ENCODE measurements at places on chromosomes 11 and 22.

DNA sequence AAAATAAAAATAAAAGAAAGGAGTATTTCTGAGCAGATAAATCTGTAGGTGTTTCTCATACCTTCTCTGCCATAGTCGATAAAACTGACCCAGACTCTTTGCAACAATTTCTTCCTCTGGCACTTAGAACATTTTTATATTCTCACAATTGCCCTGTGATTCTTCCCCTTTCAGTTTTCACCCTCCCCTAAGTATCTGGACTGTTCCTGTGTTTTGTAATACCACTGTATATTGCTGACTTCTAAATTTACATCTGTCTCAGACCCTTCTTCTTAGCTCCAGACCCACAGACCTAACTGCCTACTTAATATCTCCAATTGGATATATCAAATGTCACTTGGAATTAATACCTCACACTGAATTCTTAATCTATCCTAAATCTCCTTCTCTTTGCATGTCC, 133.4 kb upstream of the DDI1 start:
- DNase-seq, result no peak

DNA sequence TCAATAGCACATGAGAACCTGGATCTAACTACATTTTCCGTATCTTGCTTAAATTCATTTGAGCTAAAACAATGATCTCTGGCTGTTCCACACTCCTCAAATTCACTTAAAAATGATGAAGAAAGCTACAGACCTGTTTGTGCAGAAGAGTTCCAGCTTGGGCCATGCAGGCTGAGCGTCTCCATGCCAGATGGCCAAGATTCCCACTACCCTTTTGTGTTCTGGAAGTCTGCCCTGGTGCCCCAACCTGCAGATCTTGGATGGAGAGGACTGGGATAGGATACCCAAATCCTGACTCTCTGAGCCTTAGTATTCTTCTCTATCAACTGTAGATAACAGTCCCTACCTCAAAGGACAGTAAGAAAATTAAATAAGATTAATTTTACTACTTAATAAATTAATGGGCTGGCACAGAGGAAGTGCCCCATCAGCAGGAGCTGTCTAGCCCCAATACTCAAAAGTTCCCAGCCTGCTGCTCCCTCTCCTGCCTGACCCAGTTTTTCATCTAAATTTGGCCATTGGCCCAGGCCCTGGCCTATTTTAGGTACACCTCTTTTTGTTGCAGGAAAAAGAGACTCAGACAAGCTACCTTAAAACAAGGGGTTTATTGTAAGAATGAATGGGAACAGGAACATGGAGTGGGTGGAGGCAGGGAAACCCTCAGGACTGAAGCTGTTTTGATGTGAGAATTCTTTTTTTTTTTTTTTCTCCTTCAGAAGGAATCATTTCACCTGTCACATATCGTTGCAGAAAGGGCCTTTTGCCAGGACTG, 81.4 kb upstream of the GRK3 start:
- DNase-seq, result no peak

DNA sequence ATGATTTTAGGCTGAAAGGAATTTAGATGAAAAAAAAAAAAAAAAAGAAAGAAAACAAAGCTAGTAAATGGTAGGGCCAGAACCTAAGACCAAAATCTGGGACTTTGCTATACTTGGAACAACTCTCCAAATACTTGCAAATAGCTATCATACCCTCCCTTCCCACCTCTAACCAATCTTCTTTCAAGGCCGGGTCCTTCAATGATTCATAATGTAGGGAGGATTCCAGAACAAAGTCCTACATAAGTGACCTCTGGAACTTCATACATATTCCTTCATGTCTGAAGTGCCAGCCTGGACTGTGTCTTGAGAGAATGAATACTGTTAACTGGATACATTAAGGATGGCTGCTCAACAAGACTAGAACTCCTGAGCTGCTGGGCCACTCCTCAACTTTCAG, 9.9 kb downstream of the STK33 start:
- no peak for DNase-seq

- DNase-seq, result no peak
Measured at GRCh38 chr11:32141745-32142546, 51.1 kb downstream of the RCN1 start.

- DNase-seq, result no peak
Measured at GRCh38 chr22:28728621-28729313, 12.9 kb downstream of the CHEK2 start.

DNA sequence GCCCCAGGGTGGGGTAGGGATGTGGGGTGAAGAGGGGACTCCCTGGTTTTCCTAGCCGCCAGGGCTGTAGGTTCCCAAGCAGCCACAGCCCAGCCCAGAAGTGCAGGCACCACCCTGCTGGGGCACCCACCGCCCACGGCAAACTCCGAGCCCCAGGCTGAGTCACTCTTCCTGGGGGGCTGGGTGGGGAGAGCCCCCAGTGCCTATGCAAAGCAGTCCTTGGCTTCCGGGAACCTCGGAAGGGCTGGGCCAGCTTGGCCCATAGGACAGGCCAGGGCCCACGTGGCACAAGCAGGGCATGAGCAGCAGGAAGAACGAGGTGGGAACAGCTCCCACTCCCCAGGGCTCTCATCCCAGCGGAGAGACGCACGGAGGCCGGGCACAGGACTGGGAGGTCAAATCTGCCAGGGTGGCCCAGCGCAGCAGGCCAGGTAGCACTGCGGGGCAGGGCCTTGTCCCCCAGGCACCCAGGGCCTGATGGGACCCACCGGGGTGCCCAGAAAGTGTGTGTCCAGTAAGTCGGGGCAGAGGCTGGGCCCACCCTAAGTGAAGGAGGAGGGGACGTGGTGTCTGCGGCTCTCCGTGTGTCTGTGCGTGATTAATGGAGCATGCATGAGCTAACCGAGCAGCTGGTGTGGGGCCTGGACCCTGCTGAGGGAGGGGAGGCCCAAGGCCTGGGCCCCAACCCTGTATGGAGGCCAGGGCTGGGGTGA, 4.6 kb upstream of the IL17REL start:
- no peak for DNase-seq

- peak; percentile 44 for DNase-seq
Measured at GRCh38 chr11:112355726-112356125, 95.1 kb upstream of the PLET1 start.

DNA sequence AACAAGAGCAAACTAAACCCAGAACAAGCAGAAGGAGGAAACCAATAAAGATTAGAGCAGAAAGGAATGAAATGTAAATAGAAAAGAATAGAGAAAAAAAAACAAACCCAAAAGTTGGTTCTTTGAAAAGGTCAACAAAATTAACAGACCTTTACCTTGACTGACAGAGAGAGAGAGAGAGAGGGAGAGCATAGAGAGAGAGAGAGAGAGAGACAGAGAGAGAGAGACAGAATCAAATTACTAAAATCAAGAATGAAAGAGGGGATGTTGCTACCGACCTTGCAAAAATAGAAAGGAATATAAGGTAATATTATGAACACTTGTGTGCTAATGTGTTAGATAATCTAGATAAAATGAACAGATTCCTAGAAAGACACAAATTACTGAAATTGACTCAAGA, 22.6 kb upstream of the AMPD3 start:
- DNase-seq, result no peak

- peak; percentile 96 for DNase-seq
Measured at GRCh38 chr11:118619444-118620197, 12.2 kb downstream of the PHLDB1 start.

GRCh38 chr11:120564573-120565311, 53.2 kb downstream of the GRIK4 start:
- DNase-seq, result peak; percentile 6

DNA sequence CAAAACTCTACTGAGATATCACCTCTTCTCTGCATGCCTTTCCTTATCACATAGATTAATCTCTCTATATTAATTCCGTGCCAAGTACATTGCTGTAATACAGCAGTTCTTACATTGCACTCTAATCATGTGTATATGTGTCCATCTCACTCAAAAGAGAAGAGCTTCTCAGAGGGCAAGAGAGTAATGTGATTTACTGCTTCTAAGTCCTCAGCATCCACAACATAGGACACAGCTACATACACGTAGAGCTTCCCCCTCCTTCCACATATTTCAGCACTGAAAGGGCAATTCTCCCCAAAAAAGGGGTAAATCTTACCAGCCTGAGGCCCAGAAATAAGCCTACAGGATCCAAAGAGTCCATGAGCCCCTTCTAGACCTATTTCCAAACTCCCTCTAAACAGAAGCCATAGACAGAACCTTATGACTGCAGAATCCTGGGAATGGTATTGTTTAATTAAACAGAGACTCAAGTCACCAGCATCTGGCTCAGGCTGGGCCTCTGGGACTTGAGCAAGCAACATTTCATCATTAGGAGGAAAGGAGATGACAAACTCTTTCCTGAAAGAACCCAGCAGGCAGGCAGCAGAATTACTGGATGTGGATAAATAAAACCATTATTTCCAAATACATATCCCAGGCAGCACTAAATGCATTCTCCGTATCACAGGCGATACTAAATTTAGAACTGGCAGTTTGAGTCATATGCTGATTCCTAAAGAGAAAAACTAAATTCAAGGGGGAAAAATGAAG, 87.2 kb downstream of the KCNC1 start:
- DNase-seq, result peak; percentile 74
